ENCODE measurements at places on chromosomes 5 and 9.

GRCh38 chr9:133426011-133426410 lies 3.8 kb downstream of the ADAMTS13 start:
- no peak for DNase-seq

DNA sequence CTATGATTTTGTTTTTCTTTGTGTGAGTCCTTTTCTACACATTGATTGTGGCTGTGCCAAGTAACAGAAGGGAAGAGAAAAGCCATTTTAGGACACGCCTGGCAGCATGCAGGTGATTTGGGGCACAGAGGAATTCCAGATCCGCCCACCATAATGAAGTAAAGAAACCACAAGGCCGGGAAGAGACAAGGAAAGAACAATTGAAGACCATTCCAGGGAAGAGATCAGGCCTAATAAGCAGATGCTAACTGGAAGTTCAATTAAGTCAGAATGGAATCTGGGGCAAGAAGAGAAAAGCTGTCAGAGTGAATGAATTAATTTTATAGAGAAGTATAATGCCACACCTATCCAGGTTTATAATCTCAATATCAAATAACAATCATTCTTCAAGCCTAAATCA lies 110.2 kb upstream of the ISL1 start:
- DNase-seq, result no peak

DNA sequence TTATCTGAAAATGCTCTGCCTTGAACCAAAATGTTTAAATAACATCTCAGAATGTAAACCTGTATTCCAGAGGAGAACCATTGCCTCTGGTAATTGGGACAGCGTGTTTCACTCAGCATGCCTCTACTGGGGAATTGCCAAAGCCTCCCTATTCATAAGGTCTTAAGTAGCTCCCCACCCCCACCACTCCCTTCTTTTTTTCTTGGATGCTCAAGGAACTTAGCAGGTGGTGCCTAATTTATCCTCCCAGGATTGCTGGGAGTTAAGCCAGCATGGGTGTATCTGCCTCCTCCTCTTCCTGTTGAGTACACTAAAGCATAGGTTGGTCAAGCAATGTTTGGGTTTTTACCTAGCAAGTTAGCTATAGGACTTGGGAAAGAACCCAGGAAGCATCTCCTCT lies 220.2 kb downstream of the DMAC1 start:
- no peak for DNase-seq

GRCh38 chr5:26495437-26495836 lies 542.9 kb downstream of the CDH9 start:
- no peak for DNase-seq
